ENCODE measurements at places on chromosomes 1 and 21.

DNA sequence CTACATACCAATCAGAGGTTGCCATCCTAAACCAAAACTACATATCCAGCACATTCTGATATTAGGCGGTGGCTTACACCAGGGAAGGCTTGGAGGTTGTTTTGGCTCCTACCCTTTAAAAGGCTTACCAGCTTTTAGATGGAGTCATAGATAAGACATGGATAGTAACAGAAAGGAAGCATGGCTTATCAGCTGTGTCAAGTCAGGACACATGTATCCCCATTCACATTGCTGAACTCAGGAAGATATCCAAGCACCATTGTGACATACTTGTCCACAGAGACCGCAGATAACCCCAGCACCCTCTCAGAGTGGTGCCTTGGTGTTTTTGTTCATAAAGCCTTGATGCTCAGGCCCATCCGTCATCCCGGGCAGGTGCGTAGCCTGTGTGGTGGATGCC lies 39.7 kb downstream of the ADARB1 start:
- no peak for DNase-seq

DNA sequence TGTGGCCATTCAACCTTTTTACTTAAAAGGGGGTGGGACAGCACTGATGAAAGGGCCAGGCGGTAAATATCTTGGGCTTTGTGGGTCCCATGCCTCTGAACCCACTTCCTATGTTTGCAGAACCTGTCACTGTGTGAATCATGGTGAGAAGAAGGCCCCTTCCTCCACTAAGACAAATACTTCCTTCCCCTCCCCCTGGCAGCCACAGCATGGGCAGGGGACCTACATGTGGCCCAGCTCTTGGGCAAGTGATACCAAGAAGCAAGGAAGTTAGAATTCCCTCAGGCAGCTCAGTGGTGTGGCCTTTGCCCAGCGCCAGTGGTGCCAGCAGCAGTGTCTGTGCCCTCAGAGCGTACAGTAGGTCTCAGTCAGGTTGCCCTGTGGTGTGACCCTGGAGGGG lies 168.6 kb downstream of the TRIM33 start:
- DNase-seq: peak; percentile 64

DNA sequence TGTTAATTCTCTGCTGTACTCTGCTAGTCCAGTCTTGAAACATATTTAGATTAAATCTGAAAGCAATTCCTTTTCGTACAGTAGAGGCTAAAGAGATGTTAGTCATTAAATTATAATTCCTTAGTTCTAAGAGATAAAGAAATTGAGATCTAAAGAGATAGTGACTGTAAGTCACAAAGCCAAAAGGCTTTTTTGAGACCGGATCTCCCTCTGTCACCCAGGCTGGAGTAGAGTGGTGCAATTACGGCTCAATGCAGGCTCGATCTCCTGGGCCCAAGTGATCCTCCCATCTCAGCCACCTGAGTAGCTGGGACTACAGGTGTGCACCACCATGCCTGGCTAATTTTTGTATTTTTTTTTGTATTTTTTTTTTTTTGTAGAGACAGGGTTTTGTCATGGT lies 64.7 kb downstream of the TPR start:
- DNase-seq: no peak

DNA sequence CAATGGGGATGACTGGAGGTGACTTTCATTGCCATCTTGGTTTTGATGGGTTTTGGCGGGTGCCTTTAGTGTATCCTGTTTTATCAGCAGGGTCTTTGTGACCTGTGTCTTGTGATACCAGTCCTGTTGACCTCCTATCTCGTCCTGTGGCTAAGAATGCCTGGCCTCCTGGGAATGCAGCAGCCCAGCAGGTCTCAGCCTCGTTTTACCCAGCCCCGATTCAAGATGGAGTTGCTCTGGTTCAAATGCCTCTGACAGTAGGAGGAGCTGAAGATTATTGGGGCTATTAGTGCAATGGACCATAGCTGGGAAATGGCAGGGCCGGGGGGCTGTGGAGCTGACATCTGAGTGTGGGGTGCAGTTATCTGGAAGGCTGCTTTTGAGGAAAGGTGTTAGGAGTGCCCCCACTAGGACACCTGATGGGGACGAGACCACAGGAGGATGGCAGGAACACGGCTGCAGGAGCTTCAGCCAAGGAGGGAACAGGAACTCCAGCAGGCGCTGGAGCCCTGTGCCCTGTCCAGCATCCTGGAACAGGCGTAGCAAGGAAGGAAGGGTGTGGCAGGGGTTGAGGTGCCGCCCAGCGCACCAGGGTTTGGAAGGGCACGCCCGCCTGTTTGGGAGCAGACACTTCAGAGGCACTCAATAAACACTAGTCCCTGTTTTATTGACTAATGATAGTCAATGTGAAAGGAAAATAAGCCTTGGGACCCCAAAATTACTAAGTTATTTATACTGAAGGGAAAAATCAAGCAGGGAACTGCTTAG lies 15.3 kb upstream of the AGPAT3 start:
- DNase-seq: no peak

DNA sequence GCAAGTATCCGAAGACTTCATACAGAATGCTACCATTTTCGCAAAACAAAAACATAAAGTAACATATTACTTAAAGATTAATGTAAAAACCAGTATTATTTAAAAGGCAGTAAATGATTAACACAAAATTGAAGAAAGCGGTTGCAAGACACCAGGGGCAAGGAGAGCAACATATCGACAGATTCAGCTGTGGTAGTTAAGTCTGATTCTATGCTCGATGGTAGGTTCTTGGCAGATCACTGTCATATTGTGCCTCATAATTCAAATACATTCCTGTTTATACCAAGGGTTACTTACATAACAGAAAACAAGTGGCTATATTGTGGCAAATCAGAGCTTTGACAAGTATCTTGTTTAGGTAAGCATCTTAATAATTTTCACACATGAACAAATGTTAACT lies 37.7 kb downstream of the NRIP1 start:
- DNase-seq: no peak

GRCh38 chr1:200744143-200744542 lies 5.5 kb downstream of the CAMSAP2 start:
- no peak for DNase-seq

- no peak for DNase-seq
These were observed 102.7 kb downstream of the NEK7 start for GRCh38 chr1:198259333-198260074.

GRCh38 chr1:6622396-6623152 lies 2.1 kb upstream of the THAP3 start:
- no peak for DNase-seq

Data from CD4-positive, alpha-beta T cell treated with Interleukin-17A for 1 hour (primary cell).